ENCODE measurements at places on chromosomes 7 and 10.

GRCh38 chr7:24970676-24971075 is 9.3 kb downstream of the OSBPL3 start:
- DNase-seq, result no peak

- DNase-seq, result no peak
Observed at GRCh38 chr10:101724446-101724845, 29.5 kb upstream of the FBXW4 start.

DNA sequence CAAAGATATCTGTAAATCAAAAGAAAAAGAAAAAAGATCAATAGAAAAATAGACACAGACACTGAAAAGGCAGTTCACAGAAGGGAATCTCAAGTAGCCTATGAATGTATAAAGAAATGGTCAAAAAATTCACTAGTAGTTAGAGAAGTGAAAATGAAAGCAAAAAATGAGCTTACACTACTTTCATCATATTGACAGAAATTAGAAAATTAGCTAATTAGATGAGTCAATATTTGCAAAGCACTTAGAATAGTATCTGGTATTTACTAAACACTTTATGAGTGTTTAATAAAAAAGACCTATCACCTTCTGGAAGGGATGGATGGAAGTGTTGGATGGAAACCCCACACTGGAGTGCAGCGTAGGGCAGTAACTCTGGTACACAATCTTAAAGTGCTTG is 1.7 kb upstream of the CFAP58 start:
- DNase-seq, result no peak

DNA sequence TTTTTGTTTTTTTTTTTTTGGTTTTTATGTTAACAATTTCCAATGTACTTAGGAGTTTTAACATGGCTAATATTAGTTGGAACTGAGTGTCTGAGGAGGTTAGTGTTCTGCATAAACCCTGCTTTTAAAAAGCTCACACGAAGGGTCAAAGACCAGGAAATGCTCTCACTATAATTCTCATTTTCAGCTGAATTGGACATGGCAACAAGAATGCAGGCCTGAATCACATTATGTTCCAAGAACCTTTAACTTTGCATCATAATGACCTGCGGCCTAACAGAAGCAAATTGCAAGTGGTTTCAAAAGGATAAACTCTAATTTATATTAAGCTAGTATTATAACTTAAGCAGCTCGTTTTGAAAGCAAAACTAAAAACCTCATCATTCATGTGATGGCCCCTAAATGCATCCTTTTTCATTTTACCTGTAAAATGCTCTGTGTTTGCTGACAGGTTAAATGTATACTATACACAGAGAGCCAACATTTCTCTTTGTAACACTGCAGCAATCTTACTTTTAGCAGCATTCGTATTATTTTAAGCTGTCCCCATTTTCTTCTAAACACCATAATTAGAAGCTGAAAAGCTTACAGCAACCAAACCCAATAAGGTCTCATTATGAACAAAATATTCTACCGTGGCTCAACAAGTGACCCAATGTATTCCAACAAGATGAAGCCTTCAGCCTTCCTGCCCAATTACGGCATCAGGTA is 242.8 kb upstream of the SP4 start:
- DNase-seq, result no peak

DNA sequence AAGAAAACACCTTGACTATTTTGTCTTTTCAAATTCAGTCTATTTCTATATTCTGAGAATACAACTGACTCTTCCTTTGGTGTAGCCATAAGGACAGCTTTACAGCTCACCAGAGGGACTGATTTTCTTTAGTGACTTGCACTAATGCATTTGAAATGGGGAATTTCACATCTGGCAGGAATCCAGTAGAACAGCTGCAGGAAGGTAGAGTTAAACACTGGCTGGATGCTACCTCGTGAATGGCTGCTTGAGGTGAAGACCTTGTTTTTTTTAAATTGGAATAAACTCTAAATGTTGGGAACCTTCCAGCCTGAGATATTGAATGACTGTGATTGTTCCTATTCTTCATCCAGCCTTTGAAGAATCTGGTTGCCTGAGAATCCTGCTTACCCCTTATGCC is 139.5 kb upstream of the STK17A start:
- DNase-seq, result no peak

GRCh38 chr10:44834131-44834530 is 77.0 kb upstream of the TMEM72 start:
- DNase-seq, result no peak

GRCh38 chr7:83947260-83947659 is 247.3 kb downstream of the SEMA3A start:
- DNase-seq, result no peak

DNA sequence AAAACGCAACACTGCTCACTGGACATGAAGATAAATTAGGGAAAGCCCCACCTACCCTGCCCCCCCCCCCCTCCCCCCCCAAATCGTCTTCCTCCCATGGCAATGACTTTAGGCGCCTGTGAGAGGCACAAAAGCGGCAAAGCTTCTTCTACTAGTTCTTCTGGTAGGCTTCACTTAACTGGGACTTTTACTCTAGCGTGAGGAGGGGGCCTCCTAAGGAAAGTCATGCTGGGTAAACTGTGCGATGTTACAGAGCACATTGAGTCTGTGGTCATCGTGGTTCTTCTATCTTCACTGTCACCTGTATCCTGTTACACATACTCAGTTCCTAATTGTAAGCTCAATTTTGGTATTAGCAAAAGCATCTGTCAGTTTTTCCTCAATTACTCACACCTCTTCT is 25.1 kb downstream of the HSPB1 start:
- DNase-seq, result no peak

- no peak for DNase-seq
Observed at GRCh38 chr10:112955582-112956421, 5.8 kb downstream of the TCF7L2 start.

DNA sequence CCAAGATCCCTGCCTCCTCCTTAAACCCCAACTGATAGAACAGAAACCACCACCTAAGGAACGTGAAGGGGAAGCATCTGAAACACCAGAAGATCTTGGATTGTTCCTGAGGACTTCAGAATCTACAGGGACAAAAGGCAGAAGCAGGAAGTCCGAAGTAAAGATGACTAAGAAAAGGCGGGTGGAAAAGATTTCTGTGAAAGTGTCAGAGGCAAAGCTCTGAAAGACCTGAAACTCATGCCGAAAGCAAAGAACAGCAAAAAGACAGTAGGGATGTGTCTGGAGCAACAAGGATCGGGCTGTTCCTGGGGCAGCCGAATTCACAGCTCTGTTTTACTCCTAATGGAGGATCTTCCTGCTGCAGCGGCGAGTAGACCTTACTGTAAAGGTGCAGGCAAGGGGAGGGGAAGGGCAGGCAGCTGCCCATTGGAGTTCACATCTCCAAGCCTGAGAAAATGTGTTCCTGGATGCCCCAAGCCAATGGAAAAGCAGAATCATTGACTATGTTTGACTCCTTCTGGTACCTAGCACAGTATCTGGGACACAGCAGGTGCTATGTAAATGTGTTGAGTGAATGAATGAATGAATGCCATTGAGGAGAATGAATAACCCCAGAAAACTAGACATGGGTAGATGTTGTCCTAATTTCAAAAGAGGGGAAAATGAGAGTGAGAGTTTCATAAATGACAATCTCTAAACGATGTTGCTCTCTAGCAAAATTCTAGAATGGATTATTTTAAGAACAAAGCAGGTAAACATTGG is 40.4 kb downstream of the PDIA4 start:
- DNase-seq, result no peak

DNA sequence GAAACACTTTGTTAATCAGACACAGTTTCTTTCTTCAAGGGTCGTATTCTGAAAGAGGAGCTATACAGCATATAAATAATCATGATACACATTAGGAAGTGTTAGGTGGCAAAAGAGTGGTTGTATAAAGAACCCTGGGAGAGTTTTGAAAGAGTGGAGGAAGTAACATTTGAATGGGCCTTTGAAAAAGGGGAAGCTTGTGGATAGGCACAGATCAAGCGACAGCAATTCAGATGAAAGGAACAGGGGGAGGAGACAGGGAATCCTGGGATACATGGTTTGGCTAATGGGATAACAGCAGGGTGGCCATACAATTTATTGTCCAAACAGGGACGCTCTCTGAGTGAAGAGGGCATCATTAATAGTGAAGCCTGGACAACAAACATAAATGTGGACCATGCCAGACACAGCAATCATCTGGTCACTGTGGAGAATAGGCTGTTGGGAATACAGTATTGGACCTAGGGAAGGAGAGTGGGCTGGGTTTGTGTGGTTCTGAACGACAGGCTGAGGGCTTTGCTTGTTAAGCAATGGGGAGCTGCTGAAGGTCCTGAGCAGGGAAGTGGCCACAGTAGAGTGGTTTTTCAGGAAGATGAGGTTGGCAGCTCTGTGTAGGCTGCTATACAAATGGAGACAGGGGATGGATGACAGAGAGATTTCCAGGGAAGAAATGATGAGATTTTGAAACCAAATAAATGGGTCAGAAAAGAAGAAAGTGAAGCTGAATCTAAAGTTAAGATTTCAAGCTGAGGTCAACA is 75.9 kb downstream of the ICA1 start:
- DNase-seq, result no peak

DNA sequence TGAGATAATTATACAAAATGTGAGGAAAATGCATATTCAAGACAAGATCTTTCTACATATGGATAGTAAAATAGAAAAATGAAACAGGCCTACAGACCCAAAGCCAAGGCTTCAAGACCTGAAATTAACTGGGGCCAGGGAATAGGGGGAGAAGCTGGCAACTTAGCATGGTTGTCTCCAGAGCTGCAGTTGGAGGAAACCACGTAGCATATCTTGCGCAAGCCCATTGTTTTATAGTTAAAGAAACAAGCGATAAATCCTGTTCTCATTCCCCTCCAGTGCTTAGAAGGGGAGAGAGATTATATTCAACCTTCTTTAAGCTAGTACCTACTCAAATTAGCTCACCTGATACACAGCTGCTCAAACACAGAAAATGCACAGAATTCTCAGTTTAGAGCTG is 197.1 kb downstream of the SORCS1 start:
- no peak for DNase-seq

GRCh38 chr10:95896071-95896850 is 11.5 kb upstream of the CC2D2B start:
- DNase-seq, result no peak

GRCh38 chr7:101985903-101986734 is 168.7 kb downstream of the CUX1 start:
- no peak for DNase-seq

GRCh38 chr10:5036511-5036910 is 32.9 kb upstream of the AKR1C2 start:
- DNase-seq, result no peak

DNA sequence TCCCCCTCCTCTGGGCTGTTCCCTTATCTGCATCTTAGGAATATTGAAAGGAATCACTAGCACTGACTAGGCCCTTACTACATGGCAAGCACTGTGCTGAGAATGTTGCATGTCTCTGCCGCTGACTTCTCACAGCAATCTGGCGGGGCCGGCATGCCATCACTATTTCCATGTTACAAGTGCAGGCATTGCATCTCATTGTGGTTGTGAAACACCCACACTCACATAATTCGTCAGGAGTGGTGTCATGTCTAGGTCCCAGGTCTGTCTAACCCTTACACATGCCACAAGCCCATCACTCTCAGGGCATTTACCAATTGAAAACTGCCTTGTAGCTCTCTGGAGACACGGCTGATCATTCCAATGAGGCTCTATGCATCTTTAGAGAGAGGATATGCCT is 8.5 kb upstream of the IL2RA start:
- no peak for DNase-seq

DNA sequence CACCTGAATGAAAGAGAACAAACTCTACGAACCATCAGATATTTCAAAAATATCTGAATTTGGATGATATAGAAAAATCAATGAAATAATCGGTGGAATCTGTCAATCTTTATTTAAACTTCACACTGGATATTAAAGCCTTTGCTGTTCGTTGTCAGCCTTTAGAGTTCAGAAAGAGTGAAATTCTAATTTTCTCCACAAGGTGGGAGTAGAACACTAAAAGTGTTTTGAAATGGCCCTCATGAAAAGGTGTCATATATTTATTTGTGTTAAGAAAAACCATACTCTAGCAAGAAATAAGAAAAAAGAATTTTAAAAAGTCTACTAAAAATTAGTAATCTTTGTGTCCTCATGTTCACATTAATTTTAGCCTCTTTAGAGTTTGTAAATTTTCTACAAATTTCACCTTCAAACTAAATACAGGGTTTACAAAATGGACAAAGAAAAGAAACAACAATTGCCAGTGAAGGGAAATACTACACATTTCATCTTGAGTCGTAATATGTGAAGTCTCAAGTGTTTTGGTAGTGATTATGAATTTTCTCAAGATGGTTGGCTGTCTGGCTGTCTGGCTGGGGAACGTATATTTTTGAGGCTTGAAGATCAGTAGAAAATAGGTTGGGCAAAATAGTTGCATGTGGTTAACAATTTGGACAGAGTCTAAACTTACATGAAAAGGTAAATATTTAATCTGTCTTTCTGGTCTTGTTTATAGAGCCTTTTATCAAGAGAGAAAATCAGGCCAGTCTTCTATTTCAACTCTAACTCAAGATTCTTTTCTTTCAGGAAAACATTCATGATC is 43.7 kb downstream of the DNAJB9 start:
- DNase-seq, result no peak

GRCh38 chr10:122144199-122144598 is 126.9 kb upstream of the BTBD16 start:
- DNase-seq, result no peak

GRCh38 chr7:20219446-20220292 is 2.5 kb upstream of the MACC1 start:
- DNase-seq, result no peak

DNA sequence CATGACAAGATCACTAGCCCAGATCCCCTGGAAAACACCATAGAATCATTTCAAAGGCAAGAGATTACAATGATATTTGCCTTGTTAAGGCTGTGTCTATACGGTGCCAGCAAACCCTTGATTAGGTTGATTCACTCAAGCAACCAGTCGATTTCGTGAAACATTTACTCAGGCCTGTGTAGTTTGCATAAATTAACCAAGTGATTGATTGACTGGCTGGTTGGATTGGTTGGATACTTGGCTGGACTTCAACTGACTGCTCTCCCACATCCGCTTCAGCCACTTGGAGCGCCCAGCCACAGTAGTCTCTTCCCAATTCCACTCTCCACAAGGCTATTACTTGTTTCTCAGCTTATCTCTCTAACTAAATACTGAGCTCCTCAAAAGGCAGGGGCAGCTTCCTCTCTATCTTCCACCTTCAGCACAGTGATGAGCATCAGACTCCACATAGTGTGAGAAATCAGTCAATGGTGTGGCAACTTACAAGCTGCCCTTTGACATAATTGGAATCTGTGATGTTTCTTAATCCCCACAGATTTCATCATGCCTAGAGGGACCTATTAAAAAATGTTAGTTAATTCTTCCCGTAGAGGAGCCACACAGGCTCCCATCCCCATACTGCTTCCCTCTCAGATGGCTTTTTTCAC is 217.4 kb downstream of the GRM8 start:
- no peak for DNase-seq
